Glomerular endothelial cell (primary cell): ENCODE measurements at places on chromosomes 7 and 10.

GRCh38 chr10:80964955-80965614 lies 427.4 kb downstream of the SH2D4B start:
- no peak for DNase-seq

GRCh38 chr7:107538001-107538400 lies 25.7 kb downstream of the COG5 start:
- no peak for DNase-seq

DNA sequence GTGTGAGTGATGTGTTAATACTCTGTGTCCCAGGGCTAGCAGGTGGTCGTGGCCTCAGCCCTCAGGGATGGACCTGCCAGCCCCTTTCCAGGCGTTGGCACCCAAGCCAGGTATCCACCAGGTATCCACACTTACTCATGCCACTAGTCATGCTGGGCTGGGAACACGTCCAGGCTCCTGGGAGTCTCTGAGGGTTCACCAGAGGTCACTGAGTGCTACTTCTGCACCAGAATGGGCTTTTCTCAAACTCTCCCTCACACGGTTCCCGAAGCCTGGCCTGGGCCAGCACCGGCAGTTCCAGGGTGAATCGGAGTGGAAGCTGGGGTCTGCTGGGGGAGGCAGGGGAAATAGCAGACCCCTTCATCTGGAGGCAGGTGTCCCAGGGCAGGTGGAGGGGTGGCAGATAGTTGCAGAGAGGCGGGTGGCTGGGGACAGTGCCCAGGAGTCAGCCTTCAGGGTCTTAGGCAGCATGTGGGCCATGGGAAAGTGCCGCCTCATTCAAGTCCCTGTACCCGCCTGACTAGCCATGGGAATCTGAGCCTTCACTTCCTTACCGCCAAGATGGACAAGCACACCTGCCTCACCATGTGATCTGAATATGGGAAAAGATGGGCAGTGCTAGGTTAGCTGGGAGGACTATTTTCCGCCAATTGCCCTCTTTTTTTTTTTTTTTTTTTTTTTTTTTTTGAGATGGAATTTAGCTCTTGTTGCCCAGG lies 95.5 kb upstream of the GTF2I start:
- no peak for DNase-seq

GRCh38 chr7:44097064-44097932 lies 6.8 kb upstream of the AEBP1 start:
- no peak for DNase-seq

DNA sequence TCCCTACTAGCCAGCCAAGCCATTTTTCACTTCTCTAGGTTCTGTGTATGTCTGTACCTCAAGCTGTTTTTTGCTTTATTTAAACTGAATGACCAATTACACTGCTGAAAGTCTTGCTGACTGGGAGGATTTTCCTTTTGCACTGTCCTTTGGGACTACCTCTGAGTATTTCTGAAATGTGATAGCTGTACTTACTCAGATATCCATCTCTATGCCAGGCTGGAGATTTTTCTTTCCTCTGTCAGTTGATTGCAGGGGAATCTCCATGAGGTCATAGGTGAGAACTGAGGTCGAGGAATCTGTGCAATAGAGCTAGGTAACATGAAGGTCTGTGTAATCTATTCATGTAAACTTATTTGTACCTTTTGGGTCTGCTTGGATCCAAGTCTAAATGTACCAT lies 38.9 kb upstream of the ANKRD1 start:
- no peak for DNase-seq

DNA sequence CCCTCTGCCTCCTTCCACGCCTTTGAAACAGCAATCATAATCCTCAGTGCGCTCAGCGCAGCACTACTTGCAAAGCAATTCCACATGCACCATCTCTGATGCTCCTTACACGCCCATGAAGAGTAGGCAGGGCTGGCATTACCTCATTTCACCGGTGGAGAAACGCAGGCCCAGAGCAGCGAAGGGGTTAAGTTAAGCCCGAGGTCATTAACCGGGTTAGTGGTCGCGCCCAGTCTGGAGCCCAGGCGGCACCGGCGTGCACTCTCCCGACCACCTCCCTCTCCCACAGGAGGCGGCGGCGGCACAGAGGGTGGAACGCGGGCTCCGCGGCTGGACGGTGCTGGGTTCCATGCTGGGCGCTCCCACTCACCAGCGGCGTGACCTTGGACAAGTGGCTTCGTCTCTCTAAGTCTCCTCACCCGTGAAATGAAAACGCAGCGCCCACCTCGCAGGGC lies 515 bp downstream of the FASTK start:
- DNase-seq, result no peak

DNA sequence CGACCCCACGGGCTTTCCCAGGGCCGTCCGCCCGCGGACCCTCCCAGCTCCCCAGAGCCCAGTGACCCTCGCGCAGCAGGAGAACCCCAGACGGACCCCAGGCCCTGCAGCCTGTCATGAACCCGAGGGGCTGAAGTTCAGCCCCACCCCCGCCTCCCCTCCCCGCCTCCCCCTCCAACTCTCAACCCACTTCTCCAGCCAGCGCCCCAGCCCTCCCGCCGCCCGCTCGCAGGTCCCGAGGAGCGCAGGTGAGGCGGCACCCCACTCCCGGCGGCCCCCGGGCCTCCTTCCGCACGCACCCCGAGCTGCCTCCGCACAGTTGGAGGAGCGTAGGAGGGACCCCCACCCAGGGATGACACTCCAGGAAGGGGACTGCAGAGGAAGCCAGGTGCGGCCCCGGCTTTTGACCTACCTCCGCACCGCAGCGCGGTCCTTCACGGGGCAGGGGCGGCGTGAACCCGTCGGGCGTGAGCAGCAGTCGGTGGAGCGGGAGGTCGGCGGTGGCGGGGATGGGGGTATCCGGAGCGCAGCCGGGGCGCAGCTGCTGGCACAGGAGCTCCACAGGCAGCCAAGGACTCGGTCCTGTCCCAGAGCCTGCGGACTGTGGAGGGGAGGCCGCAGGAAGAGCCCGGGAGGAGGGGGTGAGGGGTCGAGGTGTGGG lies at the start of gene TMEM176A:
TMEM176A (plus strand) TSS at position 189 of the 661 bp plus-strand sequence. CDS start 782 bp downstream, outside the sequence.
- no peak for DNase-seq

- no peak for DNase-seq
Measured at GRCh38 chr10:5219262-5219661, 22.6 kb downstream of the AKR1C4 start.

DNA sequence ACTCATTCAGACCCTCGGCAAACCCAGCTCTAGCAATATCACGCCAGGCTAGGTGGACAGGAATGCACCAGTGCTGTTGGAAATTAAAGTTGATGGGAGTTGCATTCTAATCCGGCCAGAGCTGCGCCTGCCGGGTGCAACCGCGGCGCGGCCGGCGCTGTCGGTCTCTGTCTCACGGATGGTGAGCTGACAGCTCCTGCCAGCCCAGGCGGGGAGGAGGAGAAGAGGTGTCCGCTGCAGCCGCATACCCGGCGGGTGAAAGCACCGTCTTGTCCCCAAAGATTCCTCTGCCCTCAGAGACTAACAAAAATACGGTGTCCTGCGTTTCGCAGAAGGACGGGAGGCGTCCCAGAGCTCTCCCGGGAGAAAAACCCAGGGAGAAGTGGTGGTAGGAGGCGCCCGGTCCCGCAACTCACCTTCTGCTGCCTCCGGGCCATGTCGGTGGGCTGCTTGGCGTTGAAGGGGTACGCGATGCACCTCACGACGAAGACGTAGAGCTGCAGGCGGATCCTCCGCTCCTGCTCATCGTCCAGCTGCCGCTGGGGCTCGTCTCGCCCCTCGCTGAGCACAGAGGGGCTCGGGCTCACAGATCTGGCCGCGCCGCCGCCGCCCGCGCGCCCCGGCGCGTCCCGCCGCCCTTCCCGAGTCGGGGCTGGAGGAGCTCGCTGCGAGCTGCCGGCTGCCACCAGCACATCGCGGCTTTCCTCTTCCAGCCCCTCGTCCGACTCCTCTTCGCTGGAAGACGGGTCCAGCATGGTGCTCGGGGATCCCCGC lies 490 bp downstream of the CADPS2 start:
- no peak for DNase-seq

DNA sequence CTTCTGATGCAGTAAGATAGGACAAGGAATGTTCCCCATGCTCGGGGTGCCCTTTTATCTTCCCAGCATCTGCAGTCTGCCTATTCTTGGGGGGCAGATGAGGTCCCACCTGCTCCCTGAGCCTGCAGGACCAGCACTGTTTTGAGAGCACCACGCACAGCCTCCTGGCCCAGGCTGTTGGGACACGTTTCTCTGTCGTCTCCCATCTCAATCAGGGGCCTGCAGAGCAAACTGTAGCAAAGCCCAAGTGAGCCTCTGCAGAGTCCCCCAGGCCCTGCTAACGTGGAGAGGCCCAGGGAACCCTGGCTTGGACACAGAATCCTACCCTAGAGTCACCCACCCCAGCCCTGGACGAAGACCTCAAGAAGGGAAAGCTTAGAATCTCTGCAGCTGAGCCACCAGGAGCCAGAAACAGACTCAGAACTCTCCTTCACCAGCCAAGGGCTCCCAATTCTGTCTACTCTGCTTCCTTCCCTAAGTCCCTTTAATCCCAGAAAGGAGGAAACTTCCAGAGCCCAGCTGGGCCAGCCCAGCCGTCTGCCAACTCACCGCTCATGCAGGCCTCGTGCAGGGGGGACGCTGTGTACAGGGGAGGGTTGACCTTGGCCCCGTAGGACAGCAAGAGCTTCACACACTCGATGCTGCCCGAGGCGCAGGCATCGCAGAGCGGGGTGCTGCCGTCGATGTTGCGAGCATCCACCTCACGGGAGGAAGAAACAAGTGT lies 15.6 kb downstream of the ASB13 start:
- no peak for DNase-seq

GRCh38 chr7:130486954-130487436 lies 4.9 kb upstream of the MEST start:
- no peak for DNase-seq

GRCh38 chr10:61612450-61612849 lies 50.3 kb upstream of the CABCOCO1 start:
- no peak for DNase-seq

DNA sequence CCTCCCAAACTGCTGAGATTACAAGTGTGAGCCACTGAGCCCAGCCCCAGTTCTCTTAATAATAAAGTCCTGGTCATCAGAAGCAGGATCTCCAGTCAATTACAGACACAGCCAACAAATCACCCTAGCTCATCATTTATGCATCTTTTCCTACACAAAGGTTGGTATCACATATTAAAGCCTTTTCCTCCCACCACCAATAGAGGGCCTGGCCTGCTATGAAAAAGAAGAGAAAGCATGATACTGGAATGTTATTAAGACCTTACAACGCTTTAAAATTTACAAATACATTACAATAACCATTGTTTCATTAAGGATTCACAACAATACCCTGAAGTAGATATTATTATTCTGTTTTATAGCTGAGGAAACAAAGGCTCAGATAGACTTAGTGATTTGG lies 25.9 kb downstream of the VAX1 start:
- no peak for DNase-seq

GRCh38 chr10:7563368-7563767 lies 103.4 kb downstream of the ITIH5 start:
- DNase-seq, result no peak

DNA sequence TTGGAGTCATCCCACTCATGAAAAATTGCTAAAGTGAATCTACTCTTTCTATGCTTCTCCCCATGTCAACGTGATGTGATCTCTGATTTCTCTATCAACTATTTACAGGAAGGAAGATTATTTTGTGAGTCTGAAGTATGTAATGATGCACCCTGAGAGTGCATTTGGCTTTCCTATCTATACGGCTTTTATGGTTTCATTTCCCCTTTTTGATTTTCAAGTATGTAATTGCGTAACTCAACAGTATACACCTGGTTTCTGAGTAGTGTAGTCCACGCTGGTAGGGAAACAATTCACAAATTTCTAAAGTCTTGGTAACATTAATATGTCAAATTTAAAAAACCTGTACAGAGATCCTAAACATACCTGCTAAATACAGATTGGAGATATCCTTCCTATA lies 194.7 kb upstream of the SEMA3A start:
- no peak for DNase-seq

- DNase-seq, result no peak
Measured at GRCh38 chr7:36155811-36156361, 2.8 kb downstream of the EEPD1 start.

DNA sequence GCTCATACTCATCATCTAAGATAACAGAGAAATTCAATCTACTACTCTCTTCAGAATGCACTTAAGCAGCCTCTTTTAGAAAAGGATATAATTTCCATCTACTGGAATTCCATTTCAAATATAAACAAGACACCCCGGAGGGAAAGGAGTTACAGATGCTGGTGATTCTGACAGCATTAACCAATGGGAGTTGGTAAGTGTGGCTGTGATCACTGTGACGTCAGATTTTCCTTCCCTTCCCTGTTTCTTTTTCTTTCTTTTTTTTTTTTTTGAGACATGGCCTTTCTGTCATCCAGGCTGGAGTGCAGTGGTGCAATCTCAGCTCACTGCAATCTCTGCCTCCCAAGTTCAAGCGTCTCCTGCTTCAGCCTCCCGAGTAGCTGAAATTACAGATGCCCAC lies 106.6 kb downstream of the ACTR3B start:
- DNase-seq, result no peak

DNA sequence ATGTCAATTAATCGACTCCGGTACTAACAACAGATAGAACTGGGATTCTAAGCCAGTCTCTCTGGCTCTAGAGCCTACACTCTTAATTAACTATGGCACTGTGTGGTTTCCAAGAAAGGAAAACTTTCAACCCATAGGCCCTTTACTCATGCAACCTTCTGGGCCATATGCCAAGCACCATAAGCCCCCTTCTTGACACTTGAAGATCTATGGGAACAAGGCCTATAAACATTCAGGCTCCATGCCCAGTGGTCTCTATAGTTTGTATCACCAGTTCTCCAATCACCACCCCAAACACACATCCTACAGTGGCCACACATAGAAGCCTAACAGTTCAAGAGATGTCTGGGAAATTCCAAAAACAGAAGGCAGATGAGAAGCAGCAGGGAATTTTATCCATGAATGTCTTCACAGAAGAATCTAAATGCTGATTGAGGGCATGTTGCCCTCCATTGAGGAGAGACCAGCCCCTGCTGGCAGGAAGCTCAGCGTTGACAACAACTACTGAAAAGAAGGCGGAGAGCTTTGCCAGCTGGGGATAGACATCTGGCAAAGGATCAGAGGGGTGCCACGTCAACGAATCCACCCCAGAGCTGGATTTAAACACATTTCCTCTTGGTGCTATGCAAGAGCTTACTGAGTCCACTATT lies 64.4 kb downstream of the GRM3 start:
- no peak for DNase-seq

GRCh38 chr7:155737590-155737989 lies 74.7 kb downstream of the SHH start:
- no peak for DNase-seq

- DNase-seq, result no peak
Measured at GRCh38 chr7:127413962-127414361, 21.5 kb upstream of the ZNF800 start.
